ENCODE measurements at places on chromosomes 13 and 19.

DNA sequence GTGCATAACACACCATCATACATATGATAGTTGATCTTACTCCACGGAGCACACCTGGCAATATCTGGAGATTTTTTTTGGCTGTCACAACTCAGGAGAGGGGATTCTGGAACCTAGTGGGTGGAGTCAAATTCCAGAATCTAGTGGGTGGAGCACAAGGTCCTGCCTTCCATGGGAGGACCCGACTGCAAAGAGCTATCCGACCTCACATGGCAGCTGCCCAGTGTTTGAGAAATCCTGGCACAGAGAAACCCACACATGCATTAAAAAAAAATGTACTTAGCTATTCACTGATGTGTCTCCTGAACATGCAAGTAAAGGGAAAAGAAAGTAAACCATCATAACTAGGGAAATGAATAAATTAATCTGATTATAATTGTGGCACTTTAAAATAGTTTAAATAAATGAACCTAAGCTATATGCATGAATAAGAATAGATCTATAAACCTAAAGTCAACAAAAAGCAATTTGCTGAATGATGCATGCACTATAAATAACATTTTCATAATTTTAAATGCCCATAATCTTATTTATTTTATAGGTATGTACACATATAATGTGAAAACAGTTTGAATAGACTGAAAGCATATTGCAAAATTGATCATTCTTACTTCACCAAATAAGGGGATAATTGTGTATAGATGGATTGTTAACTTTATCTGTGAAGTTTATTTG is 300.3 kb downstream of the MYO16 start:
- ATAC-seq: no peak

DNA sequence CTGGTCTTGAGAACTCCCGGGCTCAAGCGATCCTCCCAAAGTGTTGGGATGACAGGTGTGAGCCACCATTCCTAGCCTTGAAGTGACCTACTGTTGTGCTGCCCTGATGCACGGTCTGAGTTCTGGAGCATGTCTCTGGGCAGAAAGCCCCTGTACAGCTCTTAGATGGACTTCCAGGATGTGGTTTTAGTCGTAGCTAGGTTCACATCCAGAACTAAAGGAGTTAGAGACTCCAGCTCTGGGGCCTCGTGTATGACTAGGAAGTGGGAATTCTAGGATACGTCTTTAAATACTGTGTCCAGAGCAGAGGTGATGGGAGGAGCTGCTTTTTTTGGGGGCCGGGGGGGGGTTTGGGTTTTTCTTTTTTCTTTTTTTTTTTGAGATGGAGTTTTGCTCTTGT is 12.2 kb downstream of the UPF1 start:
- ATAC-seq: no peak

DNA sequence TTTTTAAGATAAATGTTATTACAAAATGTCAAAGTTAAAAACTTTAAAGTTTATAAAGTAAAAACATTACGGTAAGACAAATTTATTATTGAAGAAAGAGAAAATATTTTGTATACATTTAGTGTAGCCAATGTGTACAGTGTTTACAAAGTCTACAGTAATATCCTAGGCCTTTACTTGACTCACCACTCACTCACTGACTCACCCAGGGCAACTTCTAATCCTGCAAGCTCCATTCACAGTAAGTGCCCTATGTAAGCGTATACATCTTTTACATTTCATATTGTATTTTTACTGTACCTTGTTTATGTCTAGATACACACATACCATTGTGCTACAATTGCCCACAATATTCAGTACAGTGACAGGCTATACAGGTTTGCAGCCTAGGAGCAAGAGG is 448.2 kb downstream of the KCTD12 start:
- ATAC-seq: no peak

- ATAC-seq: no peak
These were observed 154.2 kb downstream of the TNFRSF19 start for GRCh38 chr13:23724196-23724970.

- no peak for ATAC-seq
These were observed 667 bp downstream of the ZNF878 start for GRCh38 chr19:12052091-12052496.

- ATAC-seq: no peak
These were observed at the start of gene OR7A10 for GRCh38 chr19:14848822-14849221. OR7A10 (minus strand) TSS chr19:14848922; CDS start chr19:14841877, 7,045 bp downstream.

GRCh38 chr13:98112456-98112855 is 30.4 kb upstream of the FARP1 start:
- ATAC-seq: no peak

- no peak for ATAC-seq
These were observed 211.7 kb upstream of the STARD13 start for GRCh38 chr13:33497146-33497845.

- ATAC-seq: no peak
These were observed 337.7 kb downstream of the DNAJC15 start for GRCh38 chr13:43360892-43361610.
